ENCODE measurements at places on chromosomes 5 and 9. TPM values are rescaled to one million over a fixed set of nuclear protein-coding genes. Genes with fewer than 3 reads are reported as not detected.

GRCh38 chr5:87121304-87122150, 146.2 kb upstream of the RASA1 start:
- peak; percentile 78 for DNase-seq

DNA sequence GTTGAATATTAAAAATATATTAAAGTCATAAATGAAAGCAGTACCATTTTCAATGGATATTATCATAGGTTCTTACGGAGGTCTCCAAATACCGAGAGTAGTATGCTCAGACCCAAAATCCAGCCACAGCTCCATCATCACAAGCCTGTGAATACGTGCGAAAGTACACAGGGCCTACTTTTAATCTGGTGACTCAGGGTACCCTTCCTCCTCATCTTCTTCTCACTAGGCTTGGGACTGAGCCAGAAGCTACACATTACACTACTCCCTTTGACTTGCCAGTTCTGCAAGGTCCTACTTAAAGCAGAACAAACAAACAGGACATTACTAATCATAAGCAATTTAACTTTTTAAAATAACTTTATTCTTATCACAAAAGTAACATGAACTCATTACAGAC, 7.6 kb upstream of the RIC1 start:
- no peak for DNase-seq

GRCh38 chr5:103090791-103091190, 29.1 kb downstream of the GIN1 start:
- DNase-seq: no peak

- no peak for DNase-seq
Measured at GRCh38 chr5:15640116-15640515, 140.1 kb downstream of the FBXL7 start.

- no peak for DNase-seq
Measured at GRCh38 chr9:91720751-91721705, 229.0 kb downstream of the ROR2 start.

GRCh38 chr5:135149956-135150723, 116.1 kb upstream of the PITX1 start:
- DNase-seq: no peak

The TSSK1B gene
- total RNA-seq: not detected

The DRD1 gene
- total RNA-seq: not detected

The MYMK gene
- 1.1 TPM for total RNA-seq

The TSLP gene
- total RNA-seq: 0.69 TPM

Data from SJCRH30 (cell line).